CD8-positive, alpha-beta T cell (primary cell): ENCODE measurements at places on chromosomes 13 and 19.

DNA sequence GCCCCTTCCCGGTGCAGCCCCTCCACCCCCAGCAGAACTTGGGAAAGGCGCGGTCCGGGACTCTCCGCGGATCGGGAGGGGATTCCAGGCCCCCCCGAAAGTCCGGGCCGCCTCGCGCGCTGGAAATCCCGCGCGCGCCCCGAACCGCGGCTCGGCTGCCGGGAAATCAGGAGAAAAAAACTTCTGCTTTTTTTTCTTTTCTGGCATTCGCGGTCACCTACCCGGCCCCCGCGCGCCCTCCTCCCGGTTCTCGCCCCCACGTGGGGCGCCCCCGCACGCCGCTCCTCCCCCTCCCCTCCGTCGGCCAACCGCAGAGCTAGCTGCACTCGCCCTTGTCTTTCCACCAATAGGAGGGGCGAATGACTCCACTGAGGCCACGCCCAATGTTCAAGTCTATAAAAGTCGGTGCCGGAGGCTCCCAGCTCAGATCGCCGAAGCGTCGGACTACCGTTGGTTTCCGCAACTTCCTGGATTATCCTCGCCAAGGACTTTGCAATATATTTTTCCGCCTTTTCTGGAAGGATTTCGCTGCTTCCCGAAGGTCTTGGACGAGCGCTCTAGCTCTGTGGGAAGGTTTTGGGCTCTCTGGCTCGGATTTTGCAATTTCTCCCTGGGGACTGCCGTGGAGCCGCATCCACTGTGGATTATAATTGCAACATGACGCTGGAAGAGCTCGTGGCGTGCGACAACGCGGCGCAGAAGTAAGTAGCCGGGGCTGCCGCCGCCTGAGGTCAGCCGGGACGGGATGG, at the start of gene GADD45B:
TSS of gene GADD45B (plus strand) at position 426 of the 749 bp plus-strand sequence. CDS start at position 658, 232 bp downstream.
- peak; percentile 97 for DNase-seq

- DNase-seq, result no peak
Measured at GRCh38 chr13:103931885-103932284, 865.7 kb upstream of the SLC10A2 start.

DNA sequence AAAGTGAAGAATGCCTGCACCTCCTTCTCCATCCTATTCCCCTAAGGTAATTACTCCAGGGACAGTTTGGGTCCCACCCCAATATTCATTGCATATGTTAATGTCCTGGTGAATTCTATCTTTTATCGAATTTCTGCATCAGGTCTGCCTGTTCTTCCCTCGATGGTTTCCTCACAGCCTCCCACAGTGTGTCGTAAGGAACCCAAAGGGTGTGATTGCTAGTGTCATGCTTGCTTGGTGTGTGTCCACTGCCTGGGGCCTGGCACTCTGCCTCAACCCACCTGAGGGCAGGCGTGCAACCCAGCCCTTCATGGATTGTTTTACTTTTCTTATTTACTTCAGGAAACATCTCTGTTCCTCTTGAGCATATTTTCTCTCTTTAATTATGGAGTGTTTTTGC, 60.2 kb upstream of the CYSLTR2 start:
- no peak for DNase-seq

- no peak for DNase-seq
Measured at GRCh38 chr13:63942372-63942771, 2526.7 kb upstream of the PCDH20 start.

DNA sequence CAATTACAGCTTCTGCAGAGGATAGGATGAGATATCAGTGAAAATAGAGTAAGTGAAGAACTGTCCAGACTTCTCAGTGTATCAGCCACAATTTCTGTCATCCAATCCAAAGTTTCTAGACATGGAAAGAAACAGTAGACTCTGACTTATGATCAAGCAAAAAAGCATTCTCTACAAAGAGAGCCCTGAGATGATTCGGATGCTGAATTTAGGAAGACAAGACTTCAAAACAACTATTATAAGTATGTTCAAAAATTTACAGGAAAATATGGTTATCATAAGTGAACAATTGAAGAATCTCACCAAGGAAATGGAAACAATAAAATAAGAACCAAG, 238.2 kb upstream of the IRS2 start:
- no peak for DNase-seq

DNA sequence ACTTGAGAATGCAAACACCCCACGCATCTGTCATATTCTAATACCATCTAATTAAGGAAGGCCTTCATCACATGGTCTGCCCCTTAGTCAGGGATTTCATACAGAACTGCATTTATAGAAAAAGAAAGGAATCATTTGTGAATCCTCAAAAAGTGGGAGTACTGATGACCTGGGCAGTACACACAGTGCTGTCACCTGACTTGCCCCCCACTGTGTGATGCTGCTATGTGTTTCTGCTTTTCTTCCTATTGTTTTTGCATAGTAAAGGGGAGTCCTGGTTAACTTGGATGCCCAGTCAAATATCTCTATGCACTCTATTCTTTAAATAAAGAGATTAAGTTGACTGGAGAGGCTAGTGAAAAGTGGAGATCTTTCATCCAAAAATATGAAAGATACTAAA, 1921.2 kb upstream of the PRR20A start:
- DNase-seq, result no peak

- no peak for DNase-seq
Measured at GRCh38 chr13:30341815-30342570, 34.6 kb upstream of the KATNAL1 start.

- no peak for DNase-seq
Measured at GRCh38 chr19:6324757-6325156, 8.7 kb downstream of the ACER1 start.

GRCh38 chr19:1206864-1207450, 1.4 kb downstream of the STK11 start:
- DNase-seq, result no peak

GRCh38 chr13:44904967-44905366, 84.3 kb downstream of the NUFIP1 start:
- DNase-seq, result no peak

GRCh38 chr19:17999684-18000479, 8.1 kb upstream of the ARRDC2 start:
- no peak for DNase-seq

DNA sequence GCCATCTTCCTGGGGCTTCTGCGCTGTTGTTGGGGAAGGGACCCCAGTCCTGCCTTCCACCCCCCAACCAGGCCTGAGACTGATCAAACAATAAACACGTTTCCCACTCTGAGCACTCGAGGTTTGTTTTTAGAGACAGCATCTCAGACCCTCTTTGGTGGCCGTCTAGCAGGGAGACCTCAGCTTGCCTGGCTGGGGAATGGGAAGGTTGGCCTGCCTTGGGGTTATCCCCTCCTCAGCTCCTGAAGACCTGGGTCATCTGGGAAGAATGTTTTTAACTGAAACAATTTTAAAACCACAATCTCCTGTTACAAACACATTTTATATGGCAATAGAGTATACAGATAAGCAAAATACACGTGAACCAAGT, 2.0 kb downstream of the ZNF581 start:
- DNase-seq, result no peak

- DNase-seq, result no peak
Measured at GRCh38 chr19:45250216-45250831, 747 bp upstream of the MARK4 start.

DNA sequence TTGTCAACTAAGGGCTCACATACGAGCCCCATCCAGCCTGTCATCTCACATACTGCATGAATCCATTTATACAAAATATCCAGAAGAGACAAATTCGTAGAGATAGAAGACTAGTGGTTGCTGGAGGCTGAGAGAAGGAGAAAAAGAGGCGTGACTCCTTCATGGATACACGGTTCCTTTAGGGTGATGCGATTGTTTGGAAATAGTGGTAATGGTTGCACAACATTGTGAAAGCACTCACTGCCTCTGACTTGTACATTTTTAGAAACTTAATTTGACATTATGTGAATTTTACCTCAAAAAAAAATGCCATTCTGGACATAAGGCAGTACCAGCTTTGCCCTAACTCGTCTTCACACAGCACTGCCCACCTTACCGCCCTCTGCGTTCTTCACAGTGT, 27.3 kb downstream of the IGFL1 start:
- DNase-seq, result no peak

GRCh38 chr19:3518255-3518654, 12.1 kb downstream of the FZR1 start:
- DNase-seq, result no peak

DNA sequence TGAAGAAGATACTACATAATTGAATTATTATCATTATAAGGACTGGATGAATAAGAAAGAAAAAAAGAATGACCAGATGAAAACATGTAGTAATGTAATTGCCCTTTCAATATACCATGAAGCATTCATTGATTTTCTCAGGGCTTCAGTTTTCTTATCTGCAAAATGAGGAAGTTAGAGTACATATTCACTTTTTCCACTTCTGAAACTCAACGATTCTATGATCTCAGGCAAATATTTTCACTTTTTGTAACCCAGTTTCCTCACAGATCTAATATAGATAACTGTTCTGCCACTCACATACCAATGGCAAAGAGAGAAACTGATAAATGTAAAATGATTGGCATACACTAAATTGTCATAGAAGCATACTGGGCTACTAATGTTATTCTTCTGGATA, 856.6 kb upstream of the KLHL1 start:
- DNase-seq, result no peak

DNA sequence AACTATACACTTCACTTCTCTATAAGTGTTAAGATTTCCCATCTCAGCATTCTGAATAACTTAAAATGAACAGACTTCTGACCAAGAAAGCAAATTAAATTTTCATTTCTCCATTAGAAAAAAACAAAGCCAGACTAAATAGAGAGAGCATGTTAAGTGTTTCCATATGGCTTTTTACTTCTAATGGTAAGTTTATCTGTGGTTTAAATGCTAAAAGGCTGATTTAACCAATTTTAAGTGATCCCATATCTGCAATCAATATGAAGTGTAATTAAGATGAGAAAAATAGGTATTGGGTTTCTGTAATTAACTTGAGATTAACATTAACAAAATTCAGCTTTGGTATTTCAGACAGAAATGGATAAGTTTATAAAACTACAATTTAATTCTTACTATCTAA, 107.8 kb downstream of the ELF1 start:
- DNase-seq, result no peak

- DNase-seq, result no peak
Measured at GRCh38 chr13:41548910-41549309, 91.6 kb downstream of the RGCC start.

- DNase-seq, result no peak
Measured at GRCh38 chr13:99067159-99067985, 89.5 kb upstream of the DOCK9 start.

DNA sequence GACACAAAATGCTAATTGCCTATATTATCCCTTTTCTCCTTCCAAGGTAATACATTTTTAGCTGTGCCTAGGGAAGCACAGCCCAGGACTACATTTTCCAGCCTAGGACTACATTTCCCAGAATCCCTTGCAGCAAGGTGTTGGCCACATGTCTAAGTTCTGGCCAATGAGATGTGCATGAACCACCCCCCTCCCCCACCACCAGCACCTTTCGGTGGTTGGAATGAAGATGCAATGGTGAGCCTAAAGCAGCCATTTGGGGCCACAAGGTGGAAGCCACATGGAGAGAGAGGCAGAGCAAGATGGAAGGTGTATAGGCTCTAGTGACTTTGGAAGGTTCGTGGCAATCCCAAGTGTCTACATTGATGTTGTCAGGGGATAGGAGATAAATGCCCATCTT, 16.2 kb downstream of the UNC13A start:
- no peak for DNase-seq

GRCh38 chr19:15072930-15073647, 8.9 kb upstream of the OR1I1 start:
- no peak for DNase-seq

DNA sequence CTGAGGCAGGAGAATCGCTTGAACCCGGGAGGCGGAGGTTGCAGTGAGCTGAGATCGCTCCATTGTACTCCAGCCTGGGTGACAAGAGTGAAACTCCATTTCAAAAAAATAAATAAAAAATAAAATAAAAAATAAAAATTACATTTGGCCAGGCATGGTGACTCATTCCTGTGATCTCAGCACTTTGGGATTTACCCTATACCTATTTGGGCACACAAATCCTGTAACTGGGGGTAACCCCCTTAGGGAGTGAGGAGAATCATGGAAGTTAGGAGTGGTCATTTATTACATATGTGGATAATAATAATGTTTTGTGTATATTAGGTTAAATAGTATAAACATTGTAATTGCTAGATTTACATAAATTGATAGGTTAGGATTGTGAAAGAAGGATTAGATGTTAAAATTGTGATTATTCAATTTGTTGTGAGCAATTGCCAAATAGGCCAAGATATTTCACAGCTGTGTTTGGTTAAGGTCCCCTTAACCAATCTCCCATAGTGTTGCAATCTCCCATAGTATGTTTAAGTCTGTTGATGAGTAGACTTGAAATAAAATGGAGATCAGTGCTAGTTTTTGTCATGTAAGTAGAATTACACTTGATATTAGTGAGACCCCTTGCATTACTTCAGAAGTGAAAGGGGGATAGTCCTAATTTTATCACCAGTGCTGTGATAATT, 30.7 kb downstream of the ZNF844 start:
- DNase-seq, result no peak

DNA sequence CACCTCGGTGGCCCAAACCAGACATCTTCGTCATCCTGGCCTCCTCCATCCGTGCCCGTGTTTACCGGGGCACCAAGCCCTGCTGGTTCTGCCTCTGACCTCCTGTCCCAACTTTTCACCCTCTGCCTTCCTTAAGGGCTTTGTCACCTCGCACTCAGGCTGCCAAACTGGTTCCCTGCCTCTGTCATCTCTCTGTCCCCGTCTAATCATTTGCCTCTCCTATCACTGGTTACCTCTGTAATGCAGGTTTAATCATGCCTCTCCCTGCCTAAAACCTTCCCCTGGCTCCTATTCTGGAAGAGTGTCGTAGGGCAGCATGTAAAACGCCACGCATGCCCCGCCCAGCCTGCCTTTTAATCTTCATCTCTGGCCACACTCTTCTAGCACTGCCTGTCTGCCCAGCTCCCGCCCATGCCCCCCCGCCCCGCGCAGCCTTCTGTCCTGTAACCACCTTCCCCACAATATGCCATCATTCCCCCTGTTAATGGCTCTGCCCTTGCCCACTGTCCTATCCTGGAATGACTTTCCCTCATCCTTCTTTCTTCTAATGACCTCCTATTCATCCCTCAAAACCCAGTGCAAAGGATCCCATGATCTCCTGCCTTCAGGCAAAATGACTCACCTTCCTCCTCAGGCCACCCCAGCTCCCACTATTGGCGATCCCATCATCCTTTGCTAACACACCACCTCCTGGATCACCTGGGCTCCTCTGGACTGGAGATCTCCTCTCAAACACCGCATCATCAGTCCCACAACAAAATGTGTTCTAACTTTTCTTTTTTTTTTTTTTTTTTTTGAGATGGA, 66.7 kb downstream of the PEX11G start:
- DNase-seq, result no peak
